ENCODE measurements at places on chromosomes 7 and 10.
A peak's percentile ranks its signal among the peaks of the same experiment; 100 is the strongest.

DNA sequence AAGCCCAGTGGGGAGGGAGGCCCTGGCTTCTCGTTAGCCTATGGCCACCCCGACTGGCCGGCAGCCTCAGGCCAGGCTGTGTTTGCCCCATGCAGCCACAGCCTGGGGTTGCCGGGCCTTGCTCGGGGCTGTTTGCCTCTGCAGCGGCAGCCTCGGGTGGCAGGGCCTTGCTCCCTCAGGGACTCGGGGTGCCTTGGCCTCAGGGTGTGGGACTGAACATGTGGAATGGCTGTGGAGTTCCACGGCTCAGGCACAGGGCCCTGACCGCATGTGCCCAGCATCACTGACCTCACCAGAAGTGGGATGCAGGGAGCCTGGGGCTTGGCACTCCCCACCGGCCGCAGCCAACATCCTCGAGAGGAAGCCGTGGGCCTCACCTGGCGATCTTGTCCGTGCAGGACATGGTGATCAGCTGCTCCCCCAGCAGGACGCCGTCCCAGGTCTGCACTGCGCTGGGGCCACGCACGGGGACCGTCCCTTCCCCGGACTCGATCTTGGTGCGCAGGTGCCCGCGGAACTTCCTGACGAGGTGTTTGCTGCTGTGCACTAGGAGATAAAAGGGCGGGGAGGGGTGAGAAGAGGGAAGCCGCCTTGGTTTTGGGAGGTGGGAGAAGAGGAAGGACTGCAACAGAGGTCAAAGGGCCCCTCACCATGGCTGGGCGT, 160.5 kb downstream of the WDR37 start:
- peak; percentile 44 for DNase-seq

DNA sequence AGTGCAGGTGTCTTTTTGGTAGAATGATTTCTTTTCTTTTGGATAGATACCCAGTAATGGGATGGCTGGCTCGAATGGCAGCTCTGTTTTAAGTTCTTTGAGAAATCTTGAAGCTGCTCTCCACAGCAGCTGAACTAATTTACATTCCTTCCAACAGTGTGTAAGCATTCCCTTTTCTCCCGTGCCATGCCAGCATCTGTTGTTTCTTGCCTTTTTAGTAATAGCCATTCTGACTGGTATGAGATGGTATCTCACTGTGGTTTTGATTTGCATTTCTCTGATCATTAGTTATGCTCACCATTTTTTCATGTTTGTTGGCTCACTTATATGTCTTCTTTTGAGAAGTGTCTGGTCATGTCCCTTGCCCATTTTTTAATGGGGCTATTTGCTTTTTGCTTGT, 486.3 kb downstream of the GALNT17 start:
- DNase-seq = peak; percentile 66

- DNase-seq = no peak
These were observed 39.7 kb downstream of the ARID5B start for GRCh38 chr10:61941202-61941681.

GRCh38 chr7:4159154-4159501, 523.0 kb upstream of the FOXK1 start:
- no peak for DNase-seq

DNA sequence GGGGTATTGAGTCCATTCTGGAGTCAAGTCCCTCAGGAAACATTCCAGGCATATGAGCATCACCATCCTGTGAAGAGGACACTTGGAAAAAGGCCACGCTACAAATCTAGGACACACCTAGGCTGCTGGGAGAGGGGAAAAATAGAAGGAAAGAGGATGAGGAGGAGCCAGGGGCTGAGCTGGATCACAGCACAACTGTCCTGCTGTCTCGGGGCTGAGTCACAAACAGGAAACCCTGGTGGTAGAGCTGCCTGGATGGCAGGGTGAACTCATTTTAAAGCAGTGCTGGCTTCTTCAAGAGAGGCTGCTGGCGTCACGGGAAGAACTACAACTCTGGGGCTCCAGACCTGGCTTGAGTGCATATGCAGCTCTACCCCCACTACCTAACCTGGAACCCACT, 151.5 kb downstream of the RNF216 start:
- peak; percentile 93 for DNase-seq

DNA sequence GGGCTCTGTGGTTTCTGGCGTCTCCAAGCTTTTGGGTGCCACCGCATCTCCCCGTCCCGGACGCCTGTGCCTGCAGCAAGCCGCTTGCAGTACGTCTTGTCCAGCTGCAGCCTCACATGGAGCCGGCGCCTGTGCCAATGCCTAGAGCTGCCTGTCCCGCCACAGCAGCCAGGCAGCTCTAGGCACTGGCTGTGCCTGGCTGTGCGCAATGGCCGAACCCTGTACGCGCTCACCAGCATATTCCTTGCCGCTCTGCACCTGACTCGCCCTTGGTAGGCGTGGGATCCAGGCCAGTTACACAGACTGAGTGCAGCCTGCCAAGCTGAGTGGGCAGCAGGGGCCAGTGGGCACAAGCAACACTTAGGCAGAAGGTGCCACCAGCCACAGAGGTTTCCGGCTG, 381.2 kb upstream of the SORCS1 start:
- peak; percentile 50 for DNase-seq

GRCh38 chr7:107173691-107174406, 5.0 kb downstream of the HBP1 start:
- DNase-seq = no peak

DNA sequence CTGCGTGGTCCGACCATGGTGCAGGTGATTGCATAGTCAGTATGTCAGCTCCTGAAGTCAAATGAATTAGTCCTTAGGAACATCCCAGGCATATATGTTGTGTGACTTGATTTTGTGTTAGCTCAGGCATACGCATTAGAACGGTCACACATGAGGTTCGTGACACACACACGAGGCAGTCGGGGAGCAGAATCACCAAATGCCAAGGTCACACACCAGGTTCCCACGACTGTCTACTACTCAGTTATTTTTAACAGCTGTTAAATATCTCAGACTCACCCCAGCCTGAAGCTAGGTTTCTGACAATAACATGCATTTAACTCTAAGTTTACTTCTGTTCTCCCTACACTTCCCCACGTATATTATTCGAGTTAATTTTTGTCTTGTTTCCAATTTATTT, 54.8 kb downstream of the DYNC2I1 start:
- DNase-seq = no peak

DNA sequence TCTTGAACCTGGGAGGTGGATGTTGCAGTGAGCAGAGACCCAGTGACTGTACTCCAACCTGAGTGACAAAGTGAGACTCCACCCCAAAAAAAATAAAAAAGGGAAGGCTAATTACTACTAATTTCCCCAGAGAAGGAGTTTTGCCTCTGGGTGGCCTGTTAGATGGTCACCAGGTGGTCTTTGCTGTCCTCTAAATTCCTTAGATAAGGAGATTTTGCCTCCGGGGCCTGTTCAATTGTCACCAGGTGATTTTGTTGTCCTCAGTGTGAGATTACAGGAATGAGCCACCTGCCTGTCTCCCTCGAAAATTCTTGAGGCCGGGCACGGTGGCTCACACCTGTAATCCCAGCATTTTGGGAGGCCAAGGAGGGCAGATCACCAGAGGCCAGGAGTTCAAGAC, 24.4 kb upstream of the ZMIZ2 start:
- DNase-seq = no peak

DNA sequence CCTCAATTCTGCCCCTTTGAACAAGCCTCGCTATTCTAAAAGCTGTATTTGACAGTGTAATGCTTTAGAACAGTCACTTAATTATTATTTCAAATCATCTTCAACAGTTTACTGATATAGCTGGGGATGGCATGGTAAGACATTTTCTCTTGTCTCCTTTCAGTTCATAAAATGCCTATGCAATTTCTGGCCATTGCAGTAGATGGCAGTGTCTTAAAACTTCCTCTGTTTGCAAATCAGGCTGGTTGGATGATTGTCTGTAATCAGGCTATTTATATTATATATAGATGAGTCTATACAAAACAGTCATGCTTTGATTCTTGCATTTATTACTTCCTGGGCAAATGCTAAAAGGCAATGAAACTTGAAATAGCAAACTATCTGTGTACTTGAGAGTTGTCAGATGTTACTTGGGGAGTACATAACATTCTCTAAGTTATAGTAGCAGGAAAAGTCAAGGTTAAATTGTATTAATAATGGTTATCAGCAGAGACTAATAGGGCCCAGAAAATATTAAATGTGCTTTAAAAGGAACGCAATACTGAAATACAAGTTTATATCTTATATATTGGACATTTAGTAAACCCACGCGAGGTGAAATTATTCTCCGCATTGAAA, 55.5 kb upstream of the LHFPL3 start:
- DNase-seq = no peak

DNA sequence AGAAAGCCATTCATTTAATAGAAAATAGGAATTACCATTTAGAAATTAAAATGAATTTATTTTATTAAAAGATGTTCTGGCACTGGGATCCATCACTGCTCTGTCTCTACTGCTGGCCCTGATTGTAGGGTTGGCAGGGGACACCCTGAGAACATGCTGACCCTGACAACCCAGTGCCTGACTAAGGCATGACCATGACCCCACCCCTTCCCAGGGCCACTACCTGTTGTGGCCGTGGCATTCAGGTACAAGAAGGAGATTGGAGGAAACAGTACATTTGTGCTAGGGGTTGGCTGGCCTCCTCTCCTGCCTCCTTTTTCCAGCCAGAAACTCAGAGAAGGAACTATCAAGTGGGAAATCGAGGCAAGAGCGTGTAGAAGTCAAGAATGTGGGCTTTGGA, 197.0 kb upstream of the ZMIZ1 start:
- no peak for DNase-seq
